ENCODE measurements at places on chromosomes 7 and 10.

DNA sequence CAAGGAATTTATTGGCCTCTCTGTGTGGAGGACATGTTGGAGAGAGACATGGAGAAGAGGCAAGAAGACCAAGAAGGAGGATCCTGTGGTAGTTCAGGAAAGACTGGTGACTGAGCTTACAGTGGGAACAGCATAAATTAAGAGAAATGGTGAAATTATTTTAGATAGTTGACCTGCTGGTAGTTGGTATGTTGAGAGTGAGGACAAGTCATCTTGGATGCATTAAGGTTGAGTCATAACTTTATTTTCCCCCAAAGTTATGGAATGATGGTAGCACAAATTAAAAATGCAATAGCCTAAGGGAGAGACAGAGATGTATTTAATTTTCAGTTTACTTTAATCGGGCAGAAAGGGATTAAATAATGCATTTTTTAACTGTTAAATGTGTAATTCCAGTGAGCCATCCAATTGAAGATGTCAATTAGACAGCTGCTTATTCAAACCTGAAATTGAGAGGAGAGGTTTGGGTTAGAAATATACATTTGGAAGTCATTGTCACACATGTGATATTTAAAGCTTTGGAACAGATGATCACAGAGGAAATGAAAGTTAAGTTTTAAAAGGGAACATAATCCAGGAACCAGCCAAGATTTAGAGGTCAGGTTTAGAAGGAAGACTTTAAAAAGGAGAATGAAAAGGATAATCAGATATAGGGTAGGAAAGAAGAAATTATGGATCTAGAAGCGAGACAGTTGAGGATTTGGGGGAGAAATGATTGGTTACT lies 80.6 kb downstream of the DGKB start:
- DNase-seq, result no peak

DNA sequence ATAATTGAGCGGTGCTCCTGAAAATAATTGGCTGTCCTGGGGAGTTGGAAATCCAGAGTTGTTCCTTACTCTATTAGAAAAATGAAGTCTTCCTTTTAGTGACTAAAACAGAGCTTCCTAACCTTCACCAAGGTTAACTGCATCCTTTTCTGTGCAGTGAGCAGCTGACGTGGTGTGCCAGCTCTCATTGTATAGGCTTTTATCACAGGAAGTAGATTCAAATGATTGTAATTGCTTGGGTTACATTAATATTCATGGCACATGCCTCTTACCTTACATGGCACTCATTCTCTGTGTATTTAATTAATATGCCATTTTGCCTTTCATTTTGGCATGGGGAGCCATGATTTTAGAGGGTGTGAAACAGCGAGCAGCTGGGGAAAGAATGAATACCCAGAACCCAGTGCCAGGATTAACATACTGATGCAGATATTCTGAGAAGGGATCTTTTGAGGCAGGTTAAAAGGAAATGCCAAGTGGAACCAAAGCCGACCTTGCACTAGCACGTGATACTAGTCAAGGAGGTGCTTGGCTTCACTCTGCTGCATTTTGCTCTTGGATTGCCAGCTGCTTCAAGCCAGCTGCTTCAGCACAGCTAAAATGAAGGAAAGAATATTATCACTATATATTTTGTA lies 115.3 kb downstream of the ST7 start:
- DNase-seq, result no peak

GRCh38 chr7:96034940-96035727 lies 262.8 kb downstream of the DYNC1I1 start:
- no peak for DNase-seq

GRCh38 chr10:21502348-21502740 lies 23.1 kb downstream of the SKIDA1 start:
- no peak for DNase-seq

GRCh38 chr10:19041171-19041570 lies 7.4 kb upstream of the MALRD1 start:
- DNase-seq, result no peak

Measured in CD8-positive, alpha-beta T cell (primary cell).